ENCODE measurements at places on chromosomes 5 and 9.

DNA sequence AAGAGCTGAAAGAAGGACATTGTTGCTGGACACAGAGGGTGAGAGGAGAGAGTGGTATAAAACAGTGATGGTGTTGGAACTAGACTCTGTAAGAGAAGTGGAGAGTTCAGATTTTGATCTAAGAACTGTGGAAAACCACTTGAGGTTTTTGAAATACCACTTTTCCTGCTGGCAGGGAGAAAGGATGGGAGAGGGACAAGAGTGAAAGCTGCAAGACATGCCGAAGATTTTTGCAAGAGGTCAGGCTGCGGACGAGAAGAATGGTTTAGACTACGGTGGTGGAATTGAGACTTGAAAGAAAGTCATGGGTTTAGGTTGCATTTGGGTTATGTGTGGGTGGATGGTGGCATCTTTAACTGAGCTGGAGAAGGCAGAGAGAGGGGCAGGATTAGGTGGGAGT lies 202.2 kb upstream of the RPS23 start:
- no peak for DNase-seq

- no peak for DNase-seq
Observed at GRCh38 chr9:113996531-113997001, 81.5 kb downstream of the AMBP start.

GRCh38 chr5:96372726-96373380 lies 60.2 kb downstream of the PCSK1 start:
- DNase-seq: no peak

- no peak for DNase-seq
Observed at GRCh38 chr5:180097163-180097894, 25.8 kb upstream of the RNF130 start.

- DNase-seq: no peak
Observed at GRCh38 chr5:111200828-111201227, 23.4 kb upstream of the CAMK4 start.

GRCh38 chr5:80034559-80034958 lies 589 bp upstream of the THBS4 start:
- DNase-seq: no peak

GRCh38 chr9:69332067-69332685 lies 7.2 kb downstream of the ENTREP1 start:
- DNase-seq: no peak

DNA sequence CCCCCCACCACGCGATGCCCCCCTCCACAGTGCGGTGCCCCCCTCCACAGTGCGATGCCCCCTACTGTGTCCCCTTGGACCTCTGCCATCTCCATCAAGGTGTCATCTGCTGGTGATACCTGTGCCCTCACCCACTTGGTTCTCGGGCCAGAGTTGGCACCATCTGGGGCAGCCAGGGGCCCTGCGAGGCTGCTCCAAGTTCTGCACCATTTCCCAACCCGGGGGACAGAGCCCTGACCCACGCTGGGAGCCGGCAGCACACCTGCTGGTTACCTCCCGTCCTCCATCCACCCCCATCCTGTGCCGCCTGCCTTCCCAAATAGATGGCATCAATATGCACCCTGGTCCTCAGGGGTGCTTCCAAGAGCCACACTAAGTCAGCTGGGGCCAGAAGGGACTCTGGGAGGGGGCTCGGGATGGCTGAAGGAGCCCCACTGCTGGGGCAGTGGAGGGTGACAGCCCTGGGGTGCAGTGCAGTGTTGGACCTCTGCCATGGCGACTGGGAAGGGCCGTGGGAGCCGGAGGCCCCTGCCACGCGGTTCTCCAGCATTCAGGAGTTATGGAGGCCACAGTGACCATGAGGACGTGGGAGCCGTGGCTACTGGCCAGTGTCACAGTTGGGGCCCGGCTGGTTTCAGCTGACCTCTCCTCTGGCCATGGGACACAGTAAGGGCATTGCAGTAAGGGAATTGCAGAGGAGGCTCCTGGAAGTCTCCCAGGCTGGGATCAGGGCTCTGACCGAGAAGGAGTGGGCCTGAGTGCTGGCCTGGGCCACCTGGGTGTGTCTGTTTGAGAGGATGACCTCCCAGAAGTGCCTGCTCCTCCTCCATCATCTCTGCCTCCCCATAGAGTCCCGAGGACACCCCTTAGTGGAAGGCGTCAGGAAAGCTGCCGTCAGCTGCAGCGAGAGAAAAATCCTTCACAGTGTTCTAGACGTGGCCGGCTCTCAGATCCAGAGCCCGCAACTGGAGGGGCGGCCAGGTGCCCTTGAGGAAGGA lies 44.2 kb upstream of the NOTCH1 start:
- no peak for DNase-seq

DNA sequence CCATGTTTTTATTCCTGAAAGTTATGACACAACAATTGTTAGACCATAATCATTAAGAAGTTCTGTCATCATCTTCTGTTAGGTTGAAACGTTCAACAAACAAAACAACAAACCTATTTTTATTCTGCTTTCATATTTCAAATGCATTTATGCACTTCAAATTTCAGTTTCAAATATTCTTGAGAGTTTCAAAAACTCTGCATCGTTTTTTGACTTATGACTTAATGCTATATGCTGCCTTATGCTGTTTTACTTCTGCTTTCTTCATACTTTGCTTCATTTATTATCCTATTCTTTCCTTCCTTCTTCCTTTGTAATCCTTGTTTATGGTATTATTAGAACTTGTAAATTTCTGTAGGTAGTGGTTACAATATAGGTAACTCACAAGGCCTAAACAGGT lies 95.0 kb downstream of the PCSK1 start:
- no peak for DNase-seq

DNA sequence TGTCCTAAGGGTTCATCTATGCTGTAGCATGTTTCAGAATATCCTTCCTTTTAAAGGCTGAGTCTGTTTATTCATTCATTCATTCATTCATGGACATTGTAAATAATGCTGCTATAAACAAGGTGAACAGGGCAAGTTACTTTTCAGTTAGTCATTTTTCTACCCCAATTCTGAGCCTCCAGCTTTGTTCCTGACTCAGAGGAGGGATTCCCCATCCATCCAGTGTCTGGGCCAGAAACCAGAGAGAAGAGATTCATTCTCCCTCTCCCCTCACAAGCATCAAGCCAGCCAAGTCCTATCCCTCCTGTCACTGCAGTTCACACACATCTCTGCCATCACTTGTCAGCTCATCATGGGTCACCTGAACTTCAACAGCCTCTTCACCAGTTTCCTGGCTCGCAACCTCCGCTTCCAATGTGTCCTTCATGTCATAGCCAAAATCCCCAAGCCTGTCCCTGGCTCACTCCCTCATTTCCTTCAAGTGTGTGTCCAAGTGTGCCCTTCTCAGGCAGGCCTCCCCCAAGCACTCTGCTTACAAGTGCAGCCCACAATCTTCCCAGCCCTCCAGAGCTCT lies 203.0 kb downstream of the TTLL11 start:
- DNase-seq: no peak

DNA sequence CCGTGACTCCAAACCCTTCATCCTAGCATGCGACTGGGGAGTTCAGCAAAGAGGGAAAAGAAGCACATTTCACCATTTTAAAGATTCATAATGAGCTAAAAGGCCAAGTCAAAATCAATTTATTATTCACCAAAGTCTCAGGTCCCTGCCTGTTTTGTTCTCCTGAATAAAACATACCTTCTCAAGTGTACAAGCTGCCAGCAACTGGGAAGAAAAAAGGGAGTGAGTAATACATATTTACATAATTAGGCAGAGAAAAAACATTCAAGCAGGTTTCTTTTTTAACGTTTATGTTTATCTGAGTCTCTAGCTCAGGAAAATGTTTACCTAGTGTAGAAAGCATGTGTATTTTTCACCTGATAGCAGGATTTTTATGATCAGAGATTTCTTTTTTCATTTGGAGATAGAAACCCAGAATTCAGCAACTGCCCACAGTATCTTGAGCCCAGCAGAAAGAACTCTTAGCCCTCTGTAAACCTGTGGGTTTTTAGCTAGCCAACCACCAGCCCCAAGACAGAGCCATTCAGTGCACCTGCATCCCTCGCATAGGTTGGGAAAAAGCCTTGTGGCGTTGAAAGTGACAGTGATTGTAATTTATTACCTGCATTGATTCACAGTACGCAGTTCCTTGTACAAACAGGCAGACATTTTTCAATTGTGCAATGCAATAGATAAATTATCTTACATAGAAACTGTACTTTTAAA lies 117.9 kb upstream of the GRIA1 start:
- DNase-seq: no peak

- no peak for DNase-seq
Observed at GRCh38 chr9:74006935-74007334, 490.2 kb upstream of the RORB start.

- DNase-seq: no peak
Observed at GRCh38 chr5:59325070-59325469, 568.5 kb downstream of the PDE4D start.

DNA sequence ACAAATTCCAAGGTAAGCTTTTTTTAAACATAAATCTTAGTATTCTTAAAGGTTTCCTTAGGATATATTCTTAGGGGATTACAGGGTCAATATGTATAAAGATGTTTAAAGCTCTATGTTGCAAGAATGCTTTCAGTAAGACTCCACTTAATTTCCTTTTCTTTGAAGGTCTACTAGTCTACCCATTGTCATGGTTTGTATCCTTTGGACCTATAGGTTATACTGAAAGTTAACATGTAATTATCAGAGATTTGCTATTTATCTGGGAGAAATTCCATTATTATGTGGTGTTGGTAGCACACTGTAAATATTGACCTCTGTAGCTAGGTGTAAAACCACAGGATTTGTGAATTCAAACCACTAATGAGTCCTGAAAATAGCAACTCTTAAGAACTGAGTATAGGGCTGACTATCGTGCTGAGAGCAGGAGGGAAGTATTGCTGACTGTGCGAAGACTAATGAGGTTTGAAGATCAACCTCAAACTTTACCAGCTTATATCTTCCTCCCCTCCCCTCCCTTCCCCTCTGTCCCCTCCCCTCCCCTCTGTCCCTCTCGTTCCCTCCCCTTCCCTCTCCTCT lies 85.6 kb downstream of the GADD45G start:
- no peak for DNase-seq

- no peak for DNase-seq
Observed at GRCh38 chr5:93829346-93829745, 87.9 kb upstream of the POU5F2 start.

GRCh38 chr9:25418974-25419373 lies 259.3 kb downstream of the TUSC1 start:
- no peak for DNase-seq

DNA sequence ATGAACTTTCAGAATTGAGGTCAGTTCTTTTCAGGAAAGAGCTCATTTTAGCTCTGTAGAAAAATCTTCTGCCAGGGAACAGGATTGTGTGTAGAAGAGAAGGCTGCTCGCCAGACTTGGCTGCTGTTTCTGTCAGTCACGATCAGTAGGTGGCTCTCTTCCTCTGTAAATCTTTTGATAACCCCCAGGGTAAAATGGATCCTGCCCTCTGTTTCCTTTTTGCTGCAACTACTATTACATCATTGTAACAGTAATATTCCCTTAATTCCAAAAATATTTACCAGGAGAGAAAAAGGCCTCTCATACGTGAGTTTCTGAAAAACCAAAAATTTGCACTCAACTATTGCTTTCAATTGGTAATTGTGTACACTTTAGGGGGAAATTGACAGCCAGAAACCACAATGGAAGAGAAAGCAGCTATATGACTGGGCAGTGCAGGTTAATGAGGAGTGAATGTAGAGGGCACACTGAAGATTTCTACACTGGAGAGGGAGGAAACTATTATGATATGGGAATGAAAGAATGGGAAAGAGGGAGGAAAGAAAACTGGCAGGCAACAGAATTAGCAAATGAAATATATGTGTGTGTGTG lies 12.3 kb downstream of the IFNA21 start:
- DNase-seq: no peak

- DNase-seq: no peak
Observed at GRCh38 chr9:135190789-135191577, 103.5 kb downstream of the OLFM1 start.

GRCh38 chr5:60382716-60383115 lies 317.2 kb downstream of the DEPDC1B start:
- DNase-seq: no peak

DNA sequence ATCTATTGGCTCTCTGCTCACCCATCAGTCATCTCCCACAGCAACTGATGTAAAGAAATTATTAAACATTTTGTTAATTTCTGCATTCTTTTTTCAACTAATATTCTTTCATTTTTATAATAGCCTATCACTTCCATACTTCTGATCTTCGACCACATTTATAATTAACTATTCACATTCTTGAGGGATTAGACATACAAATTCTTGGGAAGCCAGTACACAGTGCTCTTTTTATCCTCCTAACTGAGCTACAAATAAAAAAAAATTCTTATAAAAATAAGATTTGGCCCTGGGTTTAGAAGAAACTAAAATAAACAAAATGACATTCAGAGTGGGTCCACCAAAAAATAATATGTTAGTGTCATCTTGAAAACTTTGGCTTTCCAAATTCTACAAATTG lies 103.7 kb upstream of the ITGA1 start:
- no peak for DNase-seq

DNA sequence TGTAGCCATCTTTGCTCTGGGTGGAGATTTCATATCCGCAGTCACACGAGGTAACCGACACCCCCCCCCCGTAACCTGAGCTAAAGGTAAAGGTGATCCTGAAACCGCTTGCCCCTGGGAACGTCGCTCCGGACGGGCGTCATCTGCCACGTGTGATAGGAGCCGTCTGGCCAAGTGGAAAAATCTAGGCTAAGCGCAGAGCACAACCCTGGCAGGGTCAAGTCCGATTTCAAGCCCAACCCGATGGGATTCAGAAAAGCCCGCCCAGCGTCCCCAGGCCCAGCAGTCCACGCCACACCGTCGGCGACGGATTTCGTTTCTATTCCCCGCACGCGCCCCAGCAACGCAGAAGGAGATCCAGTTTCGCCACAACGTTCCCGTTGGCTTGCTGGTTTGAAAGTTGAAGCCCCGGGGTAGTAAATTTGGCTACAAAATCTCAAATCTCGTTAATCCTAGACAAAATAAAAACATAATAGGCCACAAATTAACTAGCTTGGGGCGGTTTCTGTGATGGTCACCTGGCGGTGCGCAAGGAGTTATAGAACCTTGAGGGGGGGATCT lies 32.4 kb upstream of the NFIB start:
- DNase-seq: no peak

DNA sequence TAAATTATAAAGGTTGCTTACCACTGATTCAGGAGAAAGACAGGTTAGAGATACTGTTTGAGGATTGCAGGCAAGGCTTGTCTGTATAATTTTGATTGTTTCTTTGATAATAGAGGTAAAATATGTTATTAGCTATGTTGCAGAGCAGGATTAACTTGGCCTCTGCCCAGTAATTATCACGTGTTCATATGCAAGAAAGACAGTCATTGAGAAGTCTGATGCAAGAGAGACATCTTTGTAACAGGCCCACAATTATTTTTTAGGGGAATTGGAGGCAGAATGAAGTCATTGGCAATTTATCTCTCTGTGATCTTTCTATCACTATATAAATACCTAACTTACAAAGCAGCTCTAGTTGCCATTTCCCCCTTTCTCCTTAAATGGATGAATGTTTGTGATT lies 46.0 kb downstream of the SLC44A1 start:
- no peak for DNase-seq

- no peak for DNase-seq
Observed at GRCh38 chr9:21579247-21579671, 97.1 kb upstream of the IFNE start.
